ENCODE measurements at places on chromosomes 3 and 15.

- DNase-seq = no peak
These were observed 69.1 kb downstream of the SEC22A start for GRCh38 chr3:123270818-123271217.

DNA sequence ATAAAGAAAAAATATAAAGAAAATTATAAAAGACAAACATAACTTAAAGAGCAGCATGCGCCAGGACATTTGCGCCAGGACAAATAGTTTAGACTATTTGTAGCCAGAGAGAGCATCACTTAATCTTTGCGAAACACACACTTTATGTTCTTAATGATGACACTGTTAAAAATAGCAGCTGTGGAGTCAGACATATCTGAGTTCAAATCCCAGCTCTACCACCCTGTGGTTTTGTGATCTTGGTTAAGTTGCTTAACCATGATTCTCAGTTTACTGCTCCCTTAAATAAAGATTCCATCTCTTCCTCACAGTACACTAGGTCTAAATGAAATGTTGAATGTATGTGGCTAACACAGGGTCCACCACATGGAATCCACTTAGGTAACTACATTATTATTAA lies 31.4 kb downstream of the KCNMB2 start:
- DNase-seq = no peak

DNA sequence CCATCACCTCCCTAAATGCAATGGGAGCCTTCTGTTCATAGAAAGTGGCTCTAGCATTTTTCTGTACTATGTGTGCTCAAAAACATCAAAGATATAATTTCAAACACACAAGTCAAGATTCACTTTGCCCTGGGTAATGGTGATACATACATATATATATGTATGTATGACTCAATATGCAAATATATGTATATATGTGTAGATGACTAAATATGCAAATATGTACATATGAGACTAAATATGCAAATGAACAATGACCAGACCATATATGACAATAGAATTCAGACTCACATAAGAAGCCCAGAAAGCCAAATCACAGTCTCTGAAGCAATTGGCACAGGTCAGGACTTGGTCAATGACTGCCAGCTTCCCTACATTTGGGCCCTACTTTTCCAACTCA lies 36.9 kb upstream of the SNRK start:
- DNase-seq = no peak

- no peak for DNase-seq
These were observed 23.9 kb upstream of the FAM3D start for GRCh38 chr3:58690490-58690889.

GRCh38 chr3:63791974-63792373 lies 27.1 kb upstream of the C3orf49 start:
- DNase-seq = peak; percentile 91

- peak; percentile 33 for DNase-seq
These were observed 2.0 kb downstream of the P4HTM start for GRCh38 chr3:48991851-48992545.

- no peak for DNase-seq
These were observed 9.3 kb upstream of the RFTN1 start for GRCh38 chr3:16522834-16523233.

- DNase-seq = no peak
These were observed 149.6 kb downstream of the OPA1 start for GRCh38 chr3:193742628-193743027.

DNA sequence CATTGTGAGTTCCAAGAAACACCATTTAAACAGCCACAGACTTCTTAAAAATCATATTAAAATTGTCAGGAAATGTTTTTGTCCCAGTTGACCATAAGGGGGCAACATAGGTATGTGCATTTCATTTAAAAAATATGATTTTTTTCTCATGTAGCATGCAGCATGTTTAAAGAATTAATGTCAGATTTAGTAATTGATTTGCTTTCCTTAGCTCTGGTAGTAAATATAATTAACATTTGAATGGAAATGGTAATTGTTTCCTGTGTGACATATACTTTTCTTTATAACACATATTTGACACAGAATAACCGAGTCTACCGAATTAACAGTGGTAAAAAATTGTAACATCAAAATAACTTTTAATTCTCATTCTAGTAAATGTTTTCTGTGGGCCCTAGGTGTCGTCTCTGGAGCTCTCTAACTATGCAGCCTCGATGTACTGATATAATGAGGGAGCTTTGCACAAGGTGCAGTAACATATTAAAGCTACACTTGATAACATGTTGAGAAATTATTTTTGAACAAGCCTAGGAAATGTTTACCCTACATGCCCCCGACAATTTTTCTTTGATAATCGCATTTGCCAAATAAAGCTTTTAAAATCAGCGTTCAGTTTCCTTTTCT lies 34.9 kb downstream of the NXPE3 start:
- peak; percentile 60 for DNase-seq

DNA sequence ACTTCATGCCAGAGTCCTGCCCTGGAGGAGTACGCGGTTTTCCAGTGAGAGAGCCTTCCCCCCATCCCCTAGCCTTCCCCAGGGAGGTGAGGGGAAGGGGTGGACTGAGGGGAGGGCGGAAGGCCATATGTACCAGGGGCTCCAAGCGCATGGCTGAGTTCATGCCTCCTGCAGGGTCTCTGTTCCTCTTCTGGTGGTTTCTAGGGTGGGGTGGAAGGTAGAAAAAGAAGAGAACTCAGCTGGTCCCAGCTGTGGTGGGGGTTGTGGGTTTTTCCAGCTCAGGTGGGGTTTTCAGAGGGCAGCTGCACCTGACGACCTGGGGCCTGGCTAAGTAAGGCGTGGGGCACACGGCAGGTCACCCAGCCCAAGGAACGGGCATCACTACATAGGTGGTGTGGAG lies 10.7 kb upstream of the IQSEC1 start:
- no peak for DNase-seq

GRCh38 chr3:111392894-111393398 lies 149.1 kb upstream of the CD96 start:
- DNase-seq = no peak

- peak; percentile 77 for DNase-seq
These were observed 62.5 kb upstream of the TLE3 start for GRCh38 chr15:70160267-70160666.

DNA sequence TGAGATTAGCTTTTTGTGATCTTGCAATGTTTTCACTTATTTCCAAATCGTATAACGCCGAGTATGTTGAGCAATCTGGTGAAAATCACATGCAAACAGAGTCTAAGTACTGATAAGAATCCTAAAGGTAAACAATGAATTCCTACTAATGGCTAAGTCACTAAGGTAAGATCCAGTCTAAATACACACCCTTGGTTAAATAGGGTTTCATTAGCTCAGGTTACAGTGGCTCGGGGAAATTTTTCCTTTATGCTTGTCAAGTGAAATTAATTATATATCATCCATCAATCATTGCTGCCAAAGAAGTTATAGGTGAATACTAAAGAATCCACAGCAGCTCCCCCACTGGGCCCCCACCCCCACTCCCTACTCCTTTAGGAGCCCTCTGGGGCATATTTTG lies 139.3 kb downstream of the SOX2 start:
- DNase-seq = no peak

DNA sequence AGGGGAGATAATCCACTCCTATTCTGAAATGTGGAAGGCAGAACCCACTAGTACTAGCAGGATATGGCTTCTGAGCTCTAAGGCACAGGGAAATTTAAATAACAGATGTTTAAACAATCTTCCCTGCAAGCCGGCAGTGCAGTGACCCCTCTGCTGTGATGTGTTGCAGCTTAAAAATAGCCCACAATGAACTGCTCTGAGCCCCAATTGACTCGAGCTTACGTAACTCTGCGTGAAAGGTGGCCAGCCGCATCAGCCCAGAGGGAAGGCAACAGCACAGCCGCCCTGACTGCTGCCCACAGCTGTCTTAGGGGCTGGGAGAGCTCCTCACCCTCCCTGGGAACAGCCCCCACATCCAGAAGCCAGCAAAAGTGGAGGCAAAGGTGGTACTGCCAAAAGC lies 12.5 kb upstream of the CAMKV start:
- DNase-seq = no peak

DNA sequence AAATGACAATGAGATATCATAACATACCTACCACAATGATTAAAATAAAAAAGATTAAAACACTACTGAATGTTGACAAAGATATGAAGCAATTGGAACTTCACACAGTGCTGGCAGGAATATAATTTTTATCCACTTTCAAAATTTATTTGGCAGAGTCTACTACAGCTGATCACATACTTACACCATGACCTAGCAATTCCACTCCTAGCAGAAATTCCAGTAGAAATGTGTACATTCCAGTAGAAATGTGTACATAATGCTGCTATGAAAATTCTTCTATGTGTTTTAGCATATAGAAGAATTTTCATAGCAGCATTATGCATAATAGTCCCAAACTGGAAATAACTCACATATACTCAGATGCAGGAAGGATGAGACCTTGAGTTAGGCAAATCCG lies 43.5 kb downstream of the IFT57 start:
- DNase-seq = peak; percentile 57

- no peak for DNase-seq
These were observed 131.9 kb downstream of the MYLK start for GRCh38 chr3:123752228-123752627.
